ENCODE measurements at places on chromosomes 16 and 17.

DNA sequence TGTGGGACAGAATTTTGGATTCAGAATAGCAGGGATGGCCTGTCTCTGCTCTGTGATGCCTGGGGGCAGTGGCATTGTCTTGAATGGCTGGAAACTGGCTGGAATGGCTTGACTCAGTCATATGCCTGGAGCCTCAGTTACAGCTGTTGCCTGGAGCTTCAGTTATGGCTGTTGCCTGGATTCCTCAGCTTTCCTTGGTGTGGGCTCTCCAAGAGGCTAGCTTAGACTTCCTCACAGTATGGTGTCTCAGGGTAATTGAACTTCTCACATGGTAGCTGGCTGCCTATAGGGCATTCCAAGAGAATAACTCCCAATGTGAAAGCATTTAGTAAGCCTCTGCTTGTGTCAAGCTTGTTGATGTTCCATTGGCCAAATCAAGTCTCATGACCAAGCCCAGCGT lies 21.1 kb downstream of the KRT23 start:
- DNase-seq = no peak

GRCh38 chr17:73705594-73705993 lies 61.3 kb upstream of the SDK2 start:
- no peak for DNase-seq

GRCh38 chr16:29146266-29146665 lies 161.4 kb downstream of the LAT start:
- DNase-seq = no peak

- no peak for DNase-seq
Measured at GRCh38 chr16:56227936-56228335, 36.6 kb downstream of the GNAO1 start.

DNA sequence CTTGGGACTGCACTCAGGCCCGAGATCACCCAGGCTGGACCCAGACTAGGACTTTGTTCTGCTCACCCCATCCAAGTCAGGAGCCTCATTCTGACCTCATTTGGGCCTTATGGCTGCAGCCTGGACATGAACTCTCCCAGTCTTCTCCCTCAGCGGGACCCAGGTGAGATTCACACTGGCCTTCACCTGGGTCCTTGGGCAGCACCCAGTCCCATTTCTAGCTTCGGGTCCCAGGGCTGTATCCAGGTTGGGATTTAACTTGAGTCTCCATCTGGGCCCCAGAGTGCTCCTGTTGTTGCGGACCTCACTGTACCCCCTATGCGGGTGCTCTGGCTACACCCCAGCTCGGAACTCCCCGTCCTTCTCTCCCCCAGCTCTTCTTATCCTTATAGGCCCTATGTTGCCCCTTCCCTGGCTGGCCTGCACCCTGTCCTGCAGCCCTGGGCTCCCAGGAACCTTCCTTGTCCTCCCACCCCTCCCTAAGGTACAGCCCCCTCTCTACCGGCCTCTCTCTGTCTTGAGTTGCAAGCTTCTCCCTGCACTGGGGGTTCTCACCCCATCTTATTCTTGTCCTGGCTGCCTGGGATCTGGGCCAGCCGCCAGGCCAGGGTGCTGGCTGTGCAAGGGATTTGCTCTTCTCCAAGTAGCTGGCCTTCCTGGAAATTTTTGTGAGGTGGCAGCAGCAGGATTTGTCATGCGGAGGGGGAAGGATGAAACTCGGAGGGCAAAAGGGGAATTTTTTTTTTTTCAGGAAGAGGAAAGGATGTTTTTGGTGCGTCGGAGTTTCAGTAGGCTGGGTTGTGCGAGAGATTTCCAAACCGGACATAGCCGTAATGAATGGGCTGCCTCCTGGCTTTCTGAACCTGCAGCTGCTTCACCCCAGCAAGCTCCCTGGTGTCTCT lies 904 bp downstream of the MAP2K3 start:
- DNase-seq = peak; percentile 62

GRCh38 chr16:67656344-67657016 lies 3.6 kb downstream of the ACD start:
- no peak for DNase-seq

- DNase-seq = no peak
Measured at GRCh38 chr17:31310260-31310659, 3.6 kb downstream of the EVI2B start.

DNA sequence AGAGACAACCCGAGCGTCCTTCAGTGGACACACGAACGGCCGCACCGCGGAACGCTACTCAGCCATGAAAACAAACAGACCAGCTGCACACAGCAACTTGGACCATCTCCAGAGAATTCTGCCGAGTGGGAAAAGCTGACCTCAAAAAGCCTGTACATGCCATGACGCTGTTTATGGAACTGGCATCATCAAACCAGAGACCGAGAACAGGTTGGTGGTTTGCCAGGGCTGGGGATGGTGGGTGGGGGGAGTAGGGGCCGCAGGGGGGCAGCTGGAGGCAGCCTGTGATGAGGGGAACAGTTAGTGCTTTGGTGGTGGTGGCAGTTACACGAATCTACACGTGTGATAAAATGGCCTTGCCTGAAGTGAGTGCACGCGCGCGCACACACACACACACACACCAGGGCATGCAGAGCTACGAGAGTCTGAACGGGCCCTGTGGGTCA lies 169.8 kb downstream of the LAT start:
- DNase-seq = no peak

DNA sequence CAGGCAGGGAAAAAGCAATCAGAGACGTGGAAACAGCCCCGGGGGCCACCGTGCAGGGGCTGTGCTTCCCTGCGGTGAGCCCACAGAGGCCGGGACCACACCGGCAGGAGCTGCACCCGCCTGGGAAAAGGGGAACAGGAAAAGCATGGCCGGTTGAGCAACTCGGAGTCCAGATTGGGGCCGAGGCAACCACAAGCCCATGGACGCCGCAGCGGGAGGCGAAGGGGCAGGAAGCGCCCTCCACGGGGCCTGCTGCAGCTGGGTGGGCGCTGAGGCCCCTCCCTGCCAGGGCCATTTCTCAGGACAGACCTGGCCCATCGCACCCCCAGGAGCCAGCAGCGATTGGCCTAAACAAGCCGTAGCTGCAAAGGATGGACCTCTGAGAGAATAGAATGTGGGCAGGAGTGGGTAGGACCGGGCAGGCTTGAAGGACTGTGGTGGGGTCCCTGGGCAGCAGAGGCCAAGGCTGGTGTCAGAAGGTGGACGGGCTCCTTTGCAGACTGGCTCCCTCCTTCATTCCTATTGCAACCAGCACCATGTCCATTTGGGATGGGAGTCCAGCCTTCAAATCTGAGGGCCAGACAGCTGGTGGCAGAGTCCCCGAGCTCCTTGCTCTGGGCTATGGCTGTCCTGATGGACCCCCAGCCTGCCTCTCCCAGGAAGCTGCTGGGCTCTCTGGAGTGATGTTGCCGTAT lies 30.4 kb downstream of the COX4I1 start:
- no peak for DNase-seq

- DNase-seq = peak; percentile 91
Measured at GRCh38 chr17:47840742-47841487, at the start of gene SCRN2. SCRN2 (minus strand) TSS chr17:47841273; CDS start chr17:47840843, 430 bp downstream.

DNA sequence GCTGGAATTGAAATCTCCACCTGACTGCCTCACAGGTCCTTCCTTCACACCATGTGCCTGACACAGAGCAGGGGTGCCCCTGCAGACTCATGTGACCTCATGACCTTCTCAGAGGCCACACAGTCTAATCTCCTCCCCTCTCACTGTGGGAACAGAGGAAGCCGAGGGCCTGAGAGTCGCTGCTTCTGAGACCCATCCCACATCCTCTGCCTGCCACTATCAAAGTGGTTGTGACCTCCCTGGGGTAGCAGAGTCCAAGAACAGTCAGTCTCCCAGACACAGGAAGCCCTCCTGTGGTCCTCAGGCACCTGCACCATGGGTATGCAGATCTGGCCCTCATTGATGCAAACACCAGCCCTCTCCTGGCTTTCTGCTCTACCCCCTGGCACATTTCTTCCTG lies 78.5 kb downstream of the RAB11FIP4 start:
- DNase-seq = no peak

- no peak for DNase-seq
Measured at GRCh38 chr16:31697744-31698125, 170.0 kb downstream of the AHSP start.

- DNase-seq = no peak
Measured at GRCh38 chr16:65728652-65729051, 606.8 kb upstream of the CDH11 start.

DNA sequence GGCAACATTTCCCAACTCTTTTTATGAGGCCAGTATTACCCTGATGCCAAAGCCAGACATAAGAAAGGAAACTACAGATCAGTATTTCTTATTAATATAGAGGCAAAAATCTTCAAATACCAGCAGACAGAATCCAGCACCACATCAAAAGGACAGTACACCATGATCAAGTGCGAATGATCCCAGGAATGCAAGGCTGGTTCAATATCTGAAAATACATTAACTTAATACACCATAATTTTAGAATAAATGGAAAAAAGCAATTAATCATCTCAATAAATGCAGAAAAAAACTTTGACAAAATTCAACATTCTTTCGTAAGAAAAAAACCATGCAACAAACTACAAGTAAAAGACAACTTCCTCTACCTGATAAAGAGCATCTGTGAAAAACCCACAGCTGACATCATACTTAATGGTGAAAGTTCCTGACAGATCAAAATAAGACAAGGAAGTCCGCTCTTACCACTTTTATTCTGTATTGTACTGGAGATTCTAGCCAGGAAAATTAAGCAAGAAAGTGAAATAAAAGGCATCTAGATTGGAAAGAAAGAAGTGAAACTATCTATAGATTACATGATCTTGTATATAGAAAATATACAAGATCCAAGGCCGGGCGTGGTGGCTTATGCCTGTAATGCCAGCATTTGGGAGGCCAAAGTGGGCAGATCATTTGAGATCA lies 26.4 kb upstream of the MAPK3 start:
- DNase-seq = no peak

GRCh38 chr17:50763716-50764475 lies 3.4 kb downstream of the ANKRD40CL start:
- DNase-seq = no peak

- no peak for DNase-seq
Measured at GRCh38 chr17:80960037-80960796, 31.4 kb upstream of the CHMP6 start.

DNA sequence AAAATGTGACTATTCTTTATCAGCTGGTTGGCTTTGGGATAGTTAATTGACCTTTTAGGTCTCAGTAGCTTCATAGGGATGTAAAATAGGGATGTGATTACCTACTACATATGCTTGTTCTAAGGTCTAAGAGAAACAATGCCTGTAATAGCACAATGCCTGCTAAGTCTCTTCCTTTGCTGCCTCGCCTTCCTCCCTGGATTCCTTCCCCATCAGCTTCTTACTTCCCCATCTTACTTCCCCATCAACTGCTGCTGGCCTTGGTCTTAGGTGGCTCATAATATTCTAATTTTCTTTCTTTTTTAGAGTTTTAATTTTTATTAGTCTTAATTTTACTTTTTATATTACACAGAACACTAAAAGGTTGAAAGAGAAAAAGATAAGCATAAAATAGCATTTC lies 59.2 kb upstream of the GOT2 start:
- no peak for DNase-seq

DNA sequence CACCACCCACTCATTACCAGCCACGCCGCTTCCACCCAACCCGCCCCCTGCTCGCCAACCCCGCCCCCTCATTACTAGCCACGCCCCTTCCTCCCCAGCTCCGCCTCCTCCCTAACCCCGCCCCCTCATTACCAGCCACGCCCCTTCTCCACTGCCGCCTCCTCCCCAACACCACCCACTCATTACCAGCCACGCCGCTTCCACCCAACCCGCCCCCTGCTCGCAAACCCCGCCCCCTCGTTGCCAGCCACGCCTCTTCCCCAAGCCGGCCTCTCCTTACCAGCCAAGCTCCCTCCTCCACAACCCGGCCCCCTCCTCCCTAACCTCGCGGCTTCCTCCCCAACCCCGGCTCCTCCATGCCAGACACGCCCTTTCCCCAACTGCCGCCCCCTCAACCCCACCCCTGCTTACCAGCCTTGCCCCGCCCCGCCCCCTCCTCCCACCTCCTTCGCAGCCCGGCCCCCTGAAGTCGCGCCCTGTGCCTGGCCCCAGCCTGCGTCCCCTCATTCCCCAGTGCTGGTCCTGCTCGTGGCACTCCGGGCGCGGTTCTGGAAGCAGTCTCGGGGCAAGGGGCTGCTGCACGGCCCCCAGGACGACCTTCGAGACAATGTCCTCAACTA lies 7.3 kb downstream of the SLC22A31 start:
- DNase-seq = no peak

- DNase-seq = peak; percentile 71
Measured at GRCh38 chr17:50196826-50197225, 4.6 kb downstream of the COL1A1 start.

- DNase-seq = no peak
Measured at GRCh38 chr17:74408815-74409214, 23.1 kb upstream of the GPRC5C start.

- no peak for DNase-seq
Measured at GRCh38 chr17:58284613-58285421, 4.1 kb upstream of the MPO start.

GRCh38 chr17:76000016-76000754 lies 470 bp upstream of the CDK3 start:
- DNase-seq = peak; percentile 52

DNA sequence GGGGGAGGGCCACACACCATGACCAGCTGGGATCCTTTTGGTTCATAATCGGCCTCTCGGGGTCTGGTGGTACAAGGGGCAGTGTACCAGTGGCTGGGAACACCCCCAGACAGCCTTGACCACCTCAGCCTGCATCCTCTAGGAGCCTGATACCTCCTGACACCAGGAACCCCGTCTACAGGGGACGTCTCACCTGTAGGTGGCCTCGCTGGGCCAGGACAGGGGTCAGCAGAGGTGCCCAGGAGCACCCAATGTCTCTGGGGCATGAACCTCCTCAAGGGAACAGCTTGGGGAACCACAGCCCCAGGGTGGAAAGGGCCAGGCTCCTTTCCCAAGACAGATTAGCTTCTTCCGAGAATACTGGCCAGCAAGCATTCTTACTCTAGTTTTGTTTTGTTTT lies 2.5 kb upstream of the METRNL start:
- DNase-seq = peak; percentile 26

- no peak for DNase-seq
Measured at GRCh38 chr17:5841862-5842261, 228.3 kb upstream of the WSCD1 start.

GRCh38 chr17:34997355-34997862 lies 17.1 kb downstream of the LIG3 start:
- DNase-seq = peak; percentile 94

GRCh38 chr16:53142823-53143568 lies 88.2 kb downstream of the CHD9 start:
- DNase-seq = no peak

GRCh38 chr17:20315311-20315710 lies 152.0 kb downstream of the LGALS9B start:
- DNase-seq = no peak

- DNase-seq = peak; percentile 79
Measured at GRCh38 chr16:3266873-3267537, 10.6 kb upstream of the MEFV start.

- DNase-seq = no peak
Measured at GRCh38 chr17:38654411-38655398, 20.1 kb downstream of the EPOP start.

All from adipocyte (in vitro differentiated cells).